ENCODE measurements at places on chromosomes 16 and 17. TPM values are rescaled to one million over a fixed set of nuclear protein-coding genes. Genes with fewer than 3 reads are reported as not detected.

- DNase-seq, result no peak
Measured at GRCh38 chr17:17548044-17548443, 43.5 kb downstream of the PEMT start.

GRCh38 chr16:50774405-50774804, 32.5 kb downstream of the CYLD start:
- no peak for DNase-seq

DNA sequence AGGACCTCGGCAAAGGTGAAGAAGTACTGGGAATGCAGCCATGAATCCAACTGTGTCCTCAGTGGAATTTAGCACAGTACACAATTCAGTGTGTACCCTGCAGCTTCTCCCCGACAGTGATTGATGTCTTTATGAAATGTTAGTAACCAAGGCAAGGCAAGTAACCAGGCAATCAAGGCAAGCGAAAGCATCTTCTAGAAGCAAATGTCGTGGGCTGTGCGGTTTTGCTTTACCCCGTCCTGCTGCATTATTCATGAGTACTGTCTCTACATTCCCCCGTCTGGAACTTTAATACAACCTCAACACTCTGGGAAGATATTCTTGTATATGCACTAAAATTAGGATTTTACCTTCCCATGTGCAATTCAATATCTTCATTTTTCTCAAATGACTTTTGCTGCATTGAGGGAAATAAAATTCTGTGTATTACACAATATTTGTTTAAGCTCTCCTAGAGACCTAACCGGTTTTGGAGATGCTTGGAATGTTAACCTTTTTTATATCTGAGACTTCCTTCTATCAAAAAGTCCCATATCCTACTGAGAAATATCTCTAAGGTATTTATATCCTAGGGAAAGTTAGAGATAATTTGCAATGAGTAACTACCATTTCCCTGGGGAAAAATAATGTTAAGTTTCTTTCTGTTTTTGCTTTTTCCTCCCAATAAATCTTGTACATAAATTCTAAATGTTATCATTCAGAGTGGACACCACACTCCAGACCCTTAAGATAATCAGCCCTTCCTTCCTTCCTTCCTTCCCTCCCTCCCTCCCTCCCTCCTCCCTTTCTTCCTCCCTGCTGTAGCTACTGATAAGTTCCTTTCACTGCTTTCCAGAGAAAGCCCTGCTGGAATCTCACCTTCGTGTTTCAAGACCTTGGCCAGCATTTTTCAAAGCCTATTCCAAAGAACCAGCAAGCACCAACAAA, 51.9 kb upstream of the ADORA2B start:
- peak; percentile 62 for DNase-seq

DNA sequence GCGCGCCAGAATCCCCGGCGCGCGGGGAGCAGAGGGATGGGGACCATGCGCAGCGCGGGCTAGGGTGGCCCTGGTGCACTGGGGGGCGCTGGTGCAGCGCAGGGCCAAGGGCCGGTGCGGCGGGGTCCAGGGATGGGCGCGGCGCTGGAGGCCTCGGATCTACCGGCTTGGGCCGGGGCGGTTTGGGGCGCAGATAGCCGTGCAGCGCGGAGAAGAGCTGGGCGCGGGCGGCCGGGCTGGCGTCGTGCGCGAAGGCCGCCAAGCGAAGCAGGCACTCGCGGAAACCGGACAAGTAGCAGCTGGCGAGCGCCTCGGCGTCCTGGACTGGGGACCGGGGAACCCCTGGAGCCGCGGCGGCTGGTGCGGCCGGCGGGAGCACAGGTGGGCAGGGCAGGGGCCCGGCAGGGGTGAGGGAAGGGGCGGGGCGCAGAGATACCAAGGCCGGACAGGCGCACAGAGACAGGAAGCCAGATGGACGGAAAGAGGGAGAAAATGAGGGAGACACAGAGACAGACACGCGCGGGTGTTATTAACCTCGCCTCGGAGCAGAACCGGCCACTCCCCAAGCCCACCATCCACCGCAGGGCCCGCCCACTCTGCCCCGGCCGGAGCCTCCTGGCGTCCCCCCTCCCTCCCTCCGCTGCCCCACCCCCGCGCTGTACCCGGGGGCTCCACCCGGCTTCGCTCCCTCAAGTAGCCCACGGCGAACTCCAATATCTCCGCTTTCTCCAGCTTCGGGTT, 2.1 kb downstream of the HES7 start:
- peak; percentile 76 for DNase-seq

DNA sequence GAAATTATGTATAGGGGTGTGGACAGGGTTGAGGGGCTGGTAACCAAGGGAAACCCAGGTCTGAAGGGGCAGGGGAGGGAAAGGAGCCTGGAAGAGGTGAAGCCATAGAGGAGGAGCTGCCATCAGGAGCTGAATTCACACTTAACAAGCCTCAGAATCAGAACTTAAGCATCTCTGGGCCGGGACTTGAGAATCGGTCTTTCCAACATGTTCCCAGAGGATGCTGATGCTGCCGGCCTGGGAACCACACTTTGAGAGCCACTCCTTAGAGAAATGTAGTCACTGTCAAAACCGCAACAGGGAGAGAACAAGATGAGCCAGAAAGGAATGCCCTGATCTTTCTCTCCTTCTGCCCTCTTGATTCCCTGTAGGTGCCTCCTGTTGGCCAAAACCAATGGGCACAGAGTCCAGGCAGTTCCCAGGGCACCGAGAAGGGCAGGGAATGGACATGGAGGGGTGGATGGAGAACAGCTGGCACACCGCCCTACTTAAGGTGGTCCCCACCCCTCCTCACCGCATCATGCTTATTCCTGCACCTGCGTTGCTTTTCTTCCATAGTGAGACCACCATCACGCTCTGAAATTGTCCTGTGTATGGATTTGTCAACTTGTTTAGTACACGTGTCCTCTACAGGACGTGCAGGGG, 88.5 kb downstream of the GSG1L start:
- DNase-seq, result no peak

- DNase-seq, result no peak
Measured at GRCh38 chr16:74573622-74574021, 33.3 kb downstream of the GLG1 start.

DNA sequence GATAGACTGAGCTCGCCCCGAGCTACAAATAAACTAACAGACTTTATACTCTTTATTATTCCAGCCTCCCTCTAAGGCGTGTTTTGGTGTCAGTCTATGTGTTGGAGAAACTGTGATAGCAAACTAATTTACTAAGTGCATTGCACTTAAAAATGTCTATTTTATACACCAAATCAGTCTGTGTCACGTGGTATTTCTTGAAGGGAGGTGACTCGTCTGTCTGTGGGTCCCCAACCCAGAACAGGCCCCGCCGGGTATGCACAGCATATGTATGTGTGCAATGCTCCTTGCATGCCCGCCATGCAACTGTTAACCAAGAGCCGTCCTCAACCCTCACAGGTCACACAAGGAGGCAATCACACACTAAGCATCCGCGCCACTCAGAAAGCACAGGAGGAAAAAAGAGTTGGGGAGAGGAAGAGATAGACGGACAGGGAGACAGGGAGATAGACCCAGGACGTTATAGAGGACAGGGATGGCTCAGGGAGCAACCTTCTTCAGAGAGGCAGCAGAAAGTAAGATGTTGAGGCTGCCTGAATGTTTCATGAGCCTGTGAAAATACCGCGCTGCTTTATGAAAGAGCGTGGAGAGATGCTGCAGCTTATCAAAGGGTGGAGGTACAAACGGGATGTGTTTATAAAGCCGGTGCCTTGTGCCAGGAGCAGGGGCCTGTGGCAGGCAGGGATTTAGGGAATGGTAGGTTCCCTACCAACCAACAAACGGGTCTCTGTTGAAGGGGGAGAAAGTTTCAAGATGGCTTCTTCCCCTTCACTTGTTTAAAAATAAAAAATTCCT, 4.2 kb downstream of the RBFOX3 start:
- no peak for DNase-seq

GRCh38 chr17:79002796-79003593, 6.6 kb downstream of the CANT1 start:
- DNase-seq, result no peak

- peak; percentile 66 for DNase-seq
Measured at GRCh38 chr16:65278874-65279273, 157.0 kb upstream of the CDH11 start.

GRCh38 chr17:65446043-65446442, 115.4 kb downstream of the AXIN2 start:
- no peak for DNase-seq

DNA sequence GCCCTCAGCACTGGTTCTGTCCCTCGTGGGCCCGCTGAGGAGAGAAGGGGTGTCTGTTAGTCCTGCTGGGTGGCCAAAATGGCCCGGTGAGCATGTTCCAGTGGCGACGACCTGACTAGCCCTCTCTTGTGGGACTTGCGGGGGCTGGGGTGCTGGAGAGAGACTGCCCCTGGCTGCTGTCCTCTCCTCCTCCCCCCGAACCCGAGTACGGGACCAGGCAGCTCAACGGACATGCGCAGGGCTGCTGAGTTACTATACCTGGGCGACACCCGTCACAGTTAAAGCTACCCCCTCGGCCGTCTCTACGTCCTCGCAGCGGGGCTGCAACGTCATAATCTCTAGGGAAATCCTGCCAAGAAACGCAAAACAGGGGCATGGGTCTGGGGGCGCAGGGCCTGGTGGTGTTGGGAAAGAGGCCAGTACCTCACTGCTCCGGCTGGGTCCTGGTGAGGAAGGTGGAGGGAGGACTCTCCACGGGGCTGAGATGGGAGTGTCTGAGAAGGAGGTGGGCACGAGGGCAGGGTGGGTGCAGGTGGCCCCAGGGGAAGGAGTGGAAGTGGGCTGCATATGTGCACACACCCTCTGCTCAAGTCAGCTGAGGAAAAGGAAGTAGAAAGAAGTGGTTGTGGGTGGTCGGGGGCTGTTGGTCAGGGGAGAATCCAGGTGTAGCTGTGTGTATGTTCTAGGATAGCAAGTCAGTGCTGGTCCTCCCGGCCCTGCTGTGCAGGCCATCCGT, 13.4 kb downstream of the FLOT2 start:
- DNase-seq, result no peak

- DNase-seq, result no peak
Measured at GRCh38 chr17:79561486-79562133, 49.2 kb downstream of the RBFOX3 start.

DNA sequence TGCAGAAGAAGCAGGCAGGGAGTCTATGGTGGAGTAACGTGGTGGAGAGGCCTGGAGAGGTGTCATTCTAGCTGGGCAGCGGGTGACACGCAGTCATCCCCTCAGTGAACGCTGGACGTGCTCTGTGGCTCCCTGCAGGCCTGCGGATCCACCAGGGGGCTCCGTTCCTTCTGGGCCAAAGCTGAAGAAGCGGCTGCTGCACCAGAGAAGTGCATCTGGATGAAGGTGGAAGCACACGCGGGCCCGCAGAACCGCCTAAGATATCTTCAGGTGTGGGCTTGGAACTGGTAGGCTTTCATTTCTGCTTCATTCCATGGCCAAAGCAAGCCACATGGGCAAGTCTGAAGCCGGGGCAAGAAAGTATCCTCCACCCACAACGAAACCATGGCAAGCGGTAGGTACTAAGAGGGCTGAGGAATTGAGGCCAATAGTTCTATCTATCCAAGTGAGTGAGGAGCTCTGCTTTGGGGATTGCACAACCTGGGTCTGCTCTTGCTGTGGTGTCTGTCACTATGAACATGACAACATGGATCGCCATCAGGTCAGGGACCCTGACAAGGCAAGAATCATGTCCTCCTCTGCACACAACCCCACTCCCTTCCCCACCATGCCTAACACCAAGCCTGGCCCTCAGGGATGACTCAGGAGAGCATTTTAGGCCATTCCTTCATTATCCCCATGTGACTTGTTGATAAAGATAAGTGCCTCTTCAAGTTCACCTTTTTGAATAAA, 78.9 kb upstream of the FBXO47 start:
- no peak for DNase-seq

DNA sequence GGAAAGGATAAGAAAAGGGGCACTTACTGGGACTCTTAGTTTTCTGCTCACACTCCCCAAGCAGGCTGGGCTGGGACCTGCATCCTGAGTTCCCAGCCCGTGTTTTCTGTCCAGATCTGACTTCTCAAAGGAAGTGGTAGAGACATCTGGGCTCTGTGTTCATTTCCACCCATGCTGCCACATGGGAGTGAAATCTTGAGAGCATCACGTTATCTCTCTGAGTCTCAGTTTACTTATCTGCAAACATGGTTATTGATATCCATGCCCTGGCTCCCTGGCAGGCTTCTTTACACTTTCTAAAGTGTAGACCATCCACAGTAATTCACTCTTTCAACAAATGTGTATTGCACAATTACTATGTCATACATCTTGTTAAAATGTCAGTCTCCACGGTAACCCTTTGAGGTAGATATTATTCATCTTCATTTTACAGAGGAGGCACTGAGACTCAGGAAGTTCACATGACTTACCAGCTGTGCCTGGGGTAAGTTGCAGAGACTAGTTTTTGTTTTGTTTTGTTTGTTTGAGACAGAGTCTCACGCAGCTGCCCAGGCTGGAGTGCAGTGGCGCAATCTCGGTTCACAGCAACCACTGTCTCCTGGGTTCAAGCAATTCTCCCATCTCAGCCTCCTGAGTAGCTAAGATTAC, 3.4 kb downstream of the ZNF688 start:
- peak; percentile 93 for DNase-seq

DNA sequence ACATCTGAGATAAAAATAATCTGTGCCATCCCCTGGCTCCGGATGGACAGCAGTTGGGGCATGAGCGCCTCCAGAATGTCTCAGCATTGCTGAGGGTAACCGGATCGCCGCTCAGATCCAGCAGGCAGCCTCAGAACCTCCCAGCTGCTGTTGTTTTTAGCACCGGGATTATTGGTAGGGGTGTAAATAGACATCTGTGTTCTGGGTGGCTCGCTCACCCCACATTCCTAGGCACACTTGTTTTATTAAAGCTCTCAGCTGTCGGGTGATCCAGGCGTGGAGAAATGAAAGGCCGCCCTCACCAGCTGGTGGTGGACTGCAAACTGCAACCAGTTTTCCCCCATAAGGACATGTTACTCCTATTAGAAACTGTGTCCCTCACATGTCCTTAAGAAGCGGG, 32.1 kb downstream of the MYH3 start:
- DNase-seq, result no peak

DNA sequence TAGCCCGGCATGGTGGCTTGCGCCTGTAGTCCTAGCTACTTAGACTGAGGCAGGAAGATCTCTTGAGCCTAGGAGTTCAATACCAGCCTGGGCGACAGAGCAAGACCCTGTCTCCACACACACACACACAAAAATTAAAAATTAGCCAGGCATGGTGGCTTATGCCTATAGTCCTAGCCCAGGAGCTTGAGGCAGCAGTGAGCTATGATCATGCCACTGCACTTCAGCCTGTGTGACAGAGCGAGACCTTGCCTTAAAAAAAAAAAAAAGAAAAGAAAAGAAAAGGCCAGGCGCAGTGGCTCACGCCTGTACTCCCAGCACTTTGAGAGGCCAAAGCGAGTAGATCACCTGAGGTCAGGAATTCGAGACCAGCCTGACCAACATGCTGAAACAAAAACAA, 23.9 kb downstream of the C17orf75 start:
- DNase-seq, result no peak

The C16orf92 gene
- not detected for total RNA-seq

The PRR29 gene
- total RNA-seq, result not detected

The RCVRN gene
- total RNA-seq, result not detected

The ZNF174 gene
- total RNA-seq, result 14.1 TPM

The FNDC8 gene
- not detected for total RNA-seq

The APPBP2 gene
- total RNA-seq, result 23.6 TPM

The RPRML gene
- not detected for total RNA-seq

The EFNB3 gene
- 1.1 TPM for total RNA-seq

The CLEC18A gene
- total RNA-seq, result not detected

The HASPIN gene
- total RNA-seq, result 11.4 TPM

The QRICH2 gene
- 1.9 TPM for total RNA-seq

The SMG6 gene
- 18.9 TPM for total RNA-seq

The TBC1D3I gene
- total RNA-seq, result 1.0 TPM

The INCA1 gene
- total RNA-seq, result not detected

The KCNJ2 gene
- 0.54 TPM for total RNA-seq

Measured in M059J (cell line).